ENCODE measurements at places on chromosomes 2 and 18.

- DNase-seq, result no peak
Measured at GRCh38 chr2:49754381-49754780, 600.1 kb upstream of the FSHR start.

GRCh38 chr18:45684341-45685115, 39.5 kb upstream of the SLC14A1 start:
- DNase-seq, result no peak

DNA sequence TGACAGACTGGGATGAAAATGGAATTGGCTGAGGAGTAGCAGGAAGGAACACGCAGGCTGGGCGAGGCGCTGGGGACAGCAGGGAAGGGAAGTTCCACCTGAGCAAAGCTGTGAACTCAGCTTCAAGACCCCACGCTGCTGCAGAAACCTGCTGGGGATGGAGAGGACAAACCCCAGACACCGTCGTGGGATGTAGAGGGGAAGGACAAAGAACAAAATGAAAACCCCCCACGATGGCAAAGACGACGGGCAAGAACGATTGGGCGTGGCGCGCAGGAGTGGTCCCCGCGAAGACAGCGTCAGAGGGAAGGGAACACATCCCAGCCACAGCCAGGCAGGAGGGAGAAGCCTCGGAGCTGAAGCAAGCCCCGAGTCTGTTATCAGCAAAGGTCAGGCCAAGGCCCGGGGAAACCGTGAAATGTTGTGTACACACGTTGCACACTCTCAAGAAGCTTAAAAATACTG, 222.9 kb downstream of the NDUFA10 start:
- DNase-seq, result no peak

- no peak for DNase-seq
Measured at GRCh38 chr2:83104202-83104601, 1354.9 kb downstream of the SUCLG1 start.

DNA sequence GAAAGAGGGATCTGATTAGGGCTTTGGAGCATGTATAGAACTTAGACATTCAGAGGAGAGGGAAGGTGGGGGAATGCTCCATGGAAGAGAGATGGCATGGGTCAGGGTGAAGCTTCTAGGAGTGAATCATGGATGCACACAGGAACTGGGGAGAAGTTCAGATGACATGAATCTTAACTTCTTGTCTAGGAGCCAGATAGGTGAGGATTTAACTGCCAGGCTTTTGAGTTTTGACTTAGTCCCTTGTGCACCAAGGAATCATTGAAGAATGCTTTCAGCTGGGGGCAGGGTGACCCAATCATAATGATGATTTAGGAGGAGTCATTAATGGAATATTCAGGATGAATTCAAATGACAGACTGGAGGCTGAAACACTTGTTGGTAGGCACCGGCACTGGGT, 48.7 kb downstream of the ACYP2 start:
- DNase-seq, result no peak

GRCh38 chr2:217107480-217107879, 247.6 kb upstream of the TNP1 start:
- DNase-seq, result no peak

- no peak for DNase-seq
Measured at GRCh38 chr2:157900203-157900602, 24.1 kb upstream of the ACVR1 start.

DNA sequence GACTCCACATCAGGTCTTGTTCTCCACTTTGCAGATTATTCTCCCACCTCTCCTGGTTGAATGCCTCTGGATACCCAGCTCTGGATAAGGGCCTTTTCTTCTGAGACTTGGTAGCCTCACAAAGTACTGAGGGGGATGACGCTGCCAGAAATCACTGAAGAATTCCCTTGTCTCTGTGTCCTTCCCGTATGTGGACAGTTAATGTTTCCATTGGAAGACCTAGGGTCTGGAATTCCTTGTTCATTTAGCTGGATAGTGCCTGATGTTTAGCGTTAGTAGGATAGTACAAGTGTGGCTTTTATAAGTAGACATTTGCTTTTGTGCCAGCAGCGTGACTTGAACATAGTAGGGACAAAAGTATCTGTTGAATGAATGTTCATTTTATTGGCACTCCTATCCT, 76.9 kb downstream of the CLHC1 start:
- no peak for DNase-seq

- DNase-seq, result no peak
Measured at GRCh38 chr2:237870126-237870525, 10.7 kb downstream of the RAMP1 start.

GRCh38 chr2:148899638-148900318, 24.8 kb downstream of the KIF5C start:
- DNase-seq, result no peak

GRCh38 chr2:181953881-181954537, 31.6 kb upstream of the PPP1R1C start:
- peak; percentile 75 for DNase-seq

GRCh38 chr18:58303363-58303762, 259.3 kb downstream of the NEDD4L start:
- no peak for DNase-seq

GRCh38 chr2:46843316-46843715, 72.3 kb downstream of the MCFD2 start:
- no peak for DNase-seq

DNA sequence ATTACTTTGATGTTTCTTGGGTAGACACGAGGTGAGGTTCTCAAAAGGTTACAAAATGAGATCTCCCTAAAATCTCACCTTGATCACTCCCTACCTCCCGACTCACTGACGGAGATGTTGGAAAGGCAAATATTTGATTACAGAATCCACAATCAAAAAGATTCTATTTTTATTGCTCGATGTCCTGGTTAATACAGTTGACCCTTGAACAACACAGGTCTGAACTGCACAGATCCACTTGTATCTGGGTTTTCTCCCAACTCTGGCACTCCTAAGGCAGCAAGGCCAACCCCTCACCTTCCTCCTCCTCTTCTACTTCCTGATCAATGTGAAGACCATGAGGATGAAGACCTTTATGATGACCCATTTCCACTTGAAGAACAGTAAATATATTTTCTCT, 125.3 kb downstream of the C2orf74 start:
- DNase-seq, result no peak

GRCh38 chr2:216371721-216372702, at the start of gene MARCHF4:
Gene MARCHF4 (minus strand): TSS chr2:216372483. CDS start chr2:216370260, 2,223 bp downstream.
- no peak for DNase-seq

DNA sequence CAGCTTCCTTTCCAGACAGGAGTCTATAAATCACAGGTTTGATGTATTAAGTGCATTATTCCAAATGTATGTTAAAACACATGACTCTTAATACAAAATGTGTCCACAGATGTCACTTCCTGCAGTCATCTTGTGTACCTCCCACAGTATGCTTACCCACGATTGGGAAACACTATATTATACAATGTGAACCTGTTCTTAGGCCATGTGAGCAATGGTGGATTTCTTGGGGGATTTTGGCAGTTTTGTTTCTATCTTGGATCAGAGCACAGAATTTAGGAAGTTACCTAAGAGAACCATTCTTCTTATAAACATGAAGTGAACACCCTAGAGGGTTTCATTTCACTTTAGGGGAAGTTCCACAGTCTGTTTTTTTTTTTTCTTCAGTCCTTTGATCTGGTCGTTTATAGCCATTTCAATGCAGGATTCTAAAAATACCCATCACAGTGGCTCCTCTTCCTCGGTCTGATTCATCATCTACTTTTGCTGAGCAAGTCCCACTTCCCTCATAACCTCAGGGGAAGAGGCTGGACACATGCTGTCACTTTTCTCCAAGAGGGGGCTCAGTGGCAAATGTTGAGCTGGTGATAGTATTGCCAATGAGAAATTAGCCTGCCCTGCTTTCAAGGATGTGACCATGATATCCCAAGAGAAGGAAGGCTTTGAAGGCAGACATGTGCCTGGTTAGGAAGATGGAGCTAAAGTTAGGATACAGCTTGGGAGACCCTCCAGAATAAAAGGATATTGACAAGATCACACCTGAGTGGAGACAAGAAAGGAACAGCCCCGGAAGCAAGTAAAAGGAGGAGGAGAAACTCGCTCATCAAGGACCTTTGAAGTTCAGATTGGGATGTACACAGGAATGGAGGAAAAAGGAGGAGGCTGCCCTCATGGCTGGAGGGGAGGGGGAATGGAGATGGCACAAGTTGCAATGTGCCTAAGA, 22.6 kb downstream of the PLEK start:
- peak; percentile 76 for DNase-seq

DNA sequence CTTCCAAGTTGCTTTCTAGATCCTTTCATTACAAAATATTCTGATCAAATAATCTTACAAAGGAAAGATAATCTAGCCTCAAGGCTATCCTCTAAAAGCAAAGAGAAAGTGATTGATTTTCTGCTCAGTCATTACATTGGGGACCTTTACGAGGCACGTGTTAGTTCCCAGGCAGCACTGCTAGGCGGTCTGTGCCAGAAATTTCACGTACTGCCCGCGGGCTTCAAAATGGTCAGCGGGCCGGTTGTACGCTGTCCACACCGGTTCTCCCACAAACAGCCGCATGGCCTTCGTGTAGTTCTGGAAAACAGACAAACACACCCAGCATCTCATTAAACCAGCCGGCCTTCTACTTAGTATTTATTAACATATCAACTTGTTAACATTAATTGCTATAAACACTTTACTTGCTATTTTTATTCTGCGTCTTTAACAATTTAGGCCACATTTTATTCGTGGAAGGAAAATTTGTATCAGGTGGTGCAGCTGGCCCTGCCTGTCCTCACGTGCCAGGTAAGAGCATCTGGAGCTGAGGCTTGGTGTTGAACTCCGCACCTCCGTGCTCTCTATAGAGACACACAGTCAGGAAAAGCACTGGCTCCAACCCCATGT, 20.4 kb downstream of the ADI1 start:
- no peak for DNase-seq

GRCh38 chr2:232520489-232520888, 301 bp downstream of the PRSS56 start:
- DNase-seq, result no peak

GRCh38 chr2:164717000-164717803, 95.9 kb upstream of the GRB14 start:
- DNase-seq, result peak; percentile 48

DNA sequence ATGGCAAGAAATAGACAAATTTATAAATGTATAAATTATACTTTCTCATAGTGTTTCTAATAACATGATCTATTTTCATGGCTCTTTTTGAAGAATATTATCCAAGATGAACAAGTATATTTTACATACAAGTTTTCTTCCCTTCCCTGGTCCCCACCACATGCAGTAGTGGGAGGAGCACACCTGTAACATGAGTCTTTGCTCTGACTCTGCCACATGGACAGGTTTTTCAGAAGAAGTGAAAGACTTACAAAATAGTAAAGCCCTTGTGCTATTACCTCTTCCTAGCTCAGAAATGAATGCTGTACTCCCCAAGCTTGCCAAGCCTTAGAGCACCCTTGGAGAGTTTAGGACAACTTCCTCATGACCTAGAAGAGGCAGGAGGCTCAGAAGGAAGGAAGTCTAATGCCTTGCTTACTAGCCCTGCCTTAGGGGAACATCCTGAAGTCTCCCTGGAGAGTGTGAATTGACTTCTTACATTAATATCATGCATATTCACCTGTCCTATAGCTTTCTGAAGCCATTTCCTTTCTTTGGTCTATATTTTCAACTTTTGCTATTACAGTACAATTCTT, 18.4 kb downstream of the MXD1 start:
- DNase-seq, result no peak

GRCh38 chr2:234683950-234684349, 187.1 kb upstream of the ARL4C start:
- DNase-seq, result no peak

DNA sequence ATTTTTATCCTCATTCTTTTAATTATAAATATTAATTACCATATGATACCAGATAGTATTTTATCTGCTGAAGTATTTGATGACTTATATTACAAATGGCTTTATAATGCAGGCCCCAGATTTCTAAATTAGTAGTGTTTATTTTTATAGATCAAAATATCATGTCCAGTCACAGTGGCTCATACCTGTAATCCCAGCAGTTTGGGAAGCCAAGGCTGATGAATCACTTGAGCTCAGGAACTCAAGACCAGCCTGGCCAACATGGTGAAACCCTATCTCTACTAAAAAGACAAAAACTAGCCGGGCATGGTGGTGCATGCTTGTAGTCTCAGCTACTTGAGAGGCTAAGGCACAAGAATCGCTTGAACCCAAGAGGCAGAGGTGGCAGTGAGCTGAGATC, 100.1 kb upstream of the ARHGAP15 start:
- no peak for DNase-seq

GRCh38 chr18:154151-154550, 4.2 kb upstream of the USP14 start:
- DNase-seq, result no peak

DNA sequence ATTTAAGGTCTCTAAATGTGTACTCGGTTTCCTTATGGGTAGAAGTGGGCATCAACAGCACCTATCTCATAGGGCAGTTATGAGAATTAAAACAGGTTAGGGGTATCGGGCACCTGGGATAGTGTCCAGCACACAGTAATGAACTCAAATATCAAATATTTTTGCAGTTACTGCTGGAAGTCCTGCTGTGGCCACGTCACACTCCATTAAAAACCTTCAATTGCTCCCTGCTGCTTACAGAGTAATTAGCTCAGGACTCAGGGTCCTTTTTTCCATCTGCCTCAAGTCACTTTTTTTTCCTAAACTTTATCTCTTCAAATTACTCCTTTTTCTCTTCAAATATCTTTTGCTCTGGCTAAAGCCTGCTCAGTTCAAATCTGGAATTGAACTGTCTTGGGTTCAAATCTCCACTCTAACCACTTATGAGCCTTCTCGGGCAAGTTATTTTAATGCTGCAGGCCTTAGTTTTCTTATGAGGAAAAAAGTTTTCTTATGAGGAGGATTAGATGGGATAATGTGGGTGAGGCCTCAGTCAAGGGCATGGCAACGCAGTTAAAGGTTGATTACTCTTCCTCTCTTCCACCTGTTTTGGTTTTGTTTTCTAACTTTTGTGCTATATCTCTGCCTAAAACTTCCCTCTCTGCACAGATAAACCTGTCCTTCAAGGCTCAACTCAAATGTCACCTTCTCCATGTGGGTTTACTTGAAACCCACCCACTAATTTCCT, 36.6 kb downstream of the SPRED2 start:
- no peak for DNase-seq

DNA sequence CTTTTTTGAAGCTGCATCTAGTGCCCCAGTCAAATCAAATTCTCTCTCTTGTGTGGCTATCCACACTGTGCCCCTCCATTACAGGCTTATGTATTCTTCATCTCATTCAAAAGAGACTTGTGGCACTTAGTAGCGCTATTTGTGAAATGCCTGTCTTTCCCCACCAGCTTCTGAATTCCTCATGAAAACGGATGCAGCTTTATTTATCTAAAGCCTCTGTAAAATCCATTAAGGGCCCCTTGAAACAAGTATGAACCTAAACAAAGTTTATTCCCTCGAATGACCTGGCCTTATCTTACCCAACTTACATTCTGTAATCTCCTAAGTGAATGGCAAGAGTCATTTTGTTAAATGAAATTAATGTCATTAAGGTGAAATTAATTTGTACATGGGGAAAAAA, 417.4 kb upstream of the PIK3C3 start:
- no peak for DNase-seq

DNA sequence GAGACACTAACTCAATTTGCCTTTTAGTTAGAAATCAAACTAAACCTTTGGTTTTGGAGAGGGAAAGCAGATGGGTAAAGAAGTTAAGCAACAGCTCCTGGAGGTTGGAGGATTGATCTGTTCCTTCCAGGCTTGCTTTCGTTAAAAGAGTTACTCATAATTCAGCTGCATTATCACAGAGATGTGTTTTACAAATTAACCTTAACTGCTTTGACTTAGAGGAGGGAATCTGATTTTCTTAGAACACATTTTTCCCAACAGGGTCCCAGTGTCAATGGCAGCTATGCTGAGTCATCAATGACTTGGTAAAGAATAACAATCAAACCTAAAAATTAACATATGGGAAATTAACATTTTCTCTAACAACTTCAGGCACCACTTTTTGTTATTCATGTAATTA, 113.4 kb downstream of the COPS8 start:
- DNase-seq, result no peak
